Psoas muscle (tissue), 8 donors: ENCODE measurements at places on chromosomes 7 and 10. TPM values are rescaled to one million over a fixed set of nuclear protein-coding genes. Genes with fewer than 3 reads are reported as not detected.

DNA sequence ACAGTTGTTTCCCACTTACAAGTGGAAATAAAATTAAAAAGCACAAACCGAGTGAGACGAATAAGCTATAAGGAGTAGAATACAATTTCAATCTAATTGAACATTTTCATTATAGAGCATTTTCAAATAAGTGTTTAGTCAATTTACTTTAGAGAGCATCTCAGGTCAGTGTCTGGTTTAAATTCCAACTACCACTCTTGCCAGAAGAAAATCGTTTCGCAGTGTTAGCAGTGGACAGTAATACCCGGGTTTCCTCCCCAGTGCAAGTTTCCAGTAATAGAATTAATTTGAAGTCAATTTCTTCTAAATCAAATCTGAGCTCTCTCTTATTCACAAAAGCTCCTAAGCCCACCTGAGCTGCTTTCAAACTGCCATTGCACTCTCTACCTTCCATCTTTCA is 45.7 kb downstream of the CREB3L2 start:
- no peak for DNase-seq

DNA sequence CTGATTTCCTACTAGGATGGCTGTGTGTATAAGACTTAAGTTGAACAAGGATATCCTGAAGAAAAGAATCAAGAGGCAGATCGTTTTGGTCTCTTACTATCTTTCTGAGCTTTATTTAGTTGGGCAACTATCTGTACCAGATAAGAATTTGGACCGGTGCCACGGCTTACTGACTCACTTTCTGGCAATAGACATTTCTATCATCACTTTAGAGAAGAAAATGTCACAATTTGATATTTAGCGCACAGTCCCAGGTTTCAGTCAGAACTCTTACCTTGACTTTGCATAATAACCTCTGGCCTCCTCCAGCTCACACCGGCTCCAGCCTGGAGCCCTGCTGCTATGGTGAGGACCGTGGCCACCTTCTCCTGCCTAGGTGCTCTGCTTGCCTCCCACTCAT is 218.2 kb upstream of the MDFIC start:
- DNase-seq: no peak

- no peak for DNase-seq
Measured at GRCh38 chr10:122630526-122630925, 69.1 kb downstream of the C10orf120 start.

- peak; percentile 52 for DNase-seq
Measured at GRCh38 chr7:112129655-112130323, 76.4 kb downstream of the DOCK4 start.

DNA sequence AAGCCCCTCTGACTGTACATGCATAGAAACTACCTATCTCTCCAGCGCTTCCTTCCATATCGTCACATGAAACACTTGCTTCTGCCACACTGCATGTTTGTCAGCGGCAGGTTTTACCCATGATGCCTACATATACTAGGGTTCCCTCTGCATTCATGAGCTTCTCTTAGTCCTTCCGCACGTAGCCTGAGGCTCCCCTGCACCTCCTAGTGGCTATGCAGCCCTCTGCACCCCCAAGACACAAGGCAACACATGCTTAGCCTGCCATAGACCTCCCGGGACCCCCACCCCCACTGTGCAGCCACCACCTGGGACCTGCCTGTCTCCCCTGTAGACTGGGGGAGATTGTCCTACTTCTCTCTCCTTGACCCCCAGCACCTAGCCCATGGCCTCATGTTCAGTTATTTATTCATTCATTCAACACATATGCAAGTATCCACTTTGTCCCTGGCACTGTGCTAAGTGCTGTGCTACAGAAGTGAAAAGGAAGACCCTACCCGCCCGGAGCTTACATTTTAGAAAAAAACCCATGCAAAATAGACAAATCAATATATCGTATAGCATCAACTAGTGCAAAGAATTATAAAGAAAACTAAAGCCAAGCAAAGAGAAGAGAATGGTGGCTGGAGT is 23.5 kb downstream of the TMEM273 start:
- no peak for DNase-seq

- no peak for DNase-seq
Measured at GRCh38 chr7:104112623-104113022, 95.2 kb downstream of the ORC5 start.

GRCh38 chr7:45196374-45196773 is 38.8 kb downstream of the RAMP3 start:
- no peak for DNase-seq

- DNase-seq: peak; percentile 47
Measured at GRCh38 chr7:44101966-44102845, 1.9 kb upstream of the AEBP1 start.

DNA sequence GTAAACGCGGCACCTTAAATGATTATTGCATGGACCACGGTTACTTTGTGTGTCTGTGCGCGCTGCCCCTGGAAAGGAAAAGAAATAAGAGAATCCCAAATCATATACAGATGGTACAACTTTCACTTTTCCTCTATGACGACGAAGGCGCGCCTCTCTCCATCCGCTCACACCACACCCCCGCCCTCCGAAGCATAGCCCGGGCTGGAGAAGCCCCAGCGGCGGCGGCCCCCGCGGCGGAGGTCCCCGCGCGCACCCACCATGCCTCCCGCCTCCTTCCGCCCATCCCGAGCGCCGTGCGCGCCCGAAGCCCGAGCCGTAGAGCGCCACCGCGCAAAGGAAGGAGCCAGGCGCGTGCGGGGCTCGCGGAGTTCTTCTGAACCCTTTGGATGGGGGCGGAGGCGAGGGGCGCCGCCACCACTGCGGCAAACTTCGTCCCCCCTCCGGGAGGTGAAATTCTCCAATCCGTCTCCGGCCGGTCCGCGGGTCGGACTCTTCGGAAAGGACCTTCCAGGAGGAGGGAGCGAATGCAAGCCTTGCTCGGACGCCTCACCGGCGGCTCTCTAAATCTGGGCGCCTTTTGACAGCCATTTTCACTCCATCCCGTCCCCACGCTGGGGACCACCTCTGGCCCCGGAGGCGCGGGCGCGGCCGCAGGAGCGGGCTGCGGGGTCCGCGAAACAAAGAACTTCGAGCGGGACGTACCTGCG is 588 bp downstream of the GLI3 start:
- DNase-seq: peak; percentile 73

DNA sequence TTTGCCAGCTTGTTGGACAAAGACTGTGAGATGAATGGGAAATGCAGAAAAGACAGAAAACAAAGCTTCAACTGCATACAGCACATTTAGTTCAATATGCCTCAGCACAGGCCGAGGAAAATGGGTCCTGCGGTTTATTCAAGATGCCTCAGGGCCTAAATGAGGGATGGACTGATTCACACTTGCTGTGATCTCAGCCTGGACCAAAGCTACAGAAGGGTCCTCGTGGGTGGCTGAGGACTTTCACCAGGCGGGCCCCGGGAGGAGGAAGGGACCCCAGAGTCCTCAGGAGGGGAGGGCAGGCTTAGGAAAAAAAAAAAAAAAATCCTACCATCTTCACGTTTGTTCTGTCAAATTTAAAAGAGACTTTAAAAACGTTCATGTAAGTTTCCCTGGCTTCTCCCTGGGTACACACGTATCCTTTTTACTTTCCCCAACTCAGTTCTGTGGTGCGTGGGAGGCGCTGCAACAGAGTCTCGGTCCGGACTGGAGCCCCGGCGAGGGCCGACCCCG is 624 bp upstream of the ZNF783 start:
- no peak for DNase-seq

DNA sequence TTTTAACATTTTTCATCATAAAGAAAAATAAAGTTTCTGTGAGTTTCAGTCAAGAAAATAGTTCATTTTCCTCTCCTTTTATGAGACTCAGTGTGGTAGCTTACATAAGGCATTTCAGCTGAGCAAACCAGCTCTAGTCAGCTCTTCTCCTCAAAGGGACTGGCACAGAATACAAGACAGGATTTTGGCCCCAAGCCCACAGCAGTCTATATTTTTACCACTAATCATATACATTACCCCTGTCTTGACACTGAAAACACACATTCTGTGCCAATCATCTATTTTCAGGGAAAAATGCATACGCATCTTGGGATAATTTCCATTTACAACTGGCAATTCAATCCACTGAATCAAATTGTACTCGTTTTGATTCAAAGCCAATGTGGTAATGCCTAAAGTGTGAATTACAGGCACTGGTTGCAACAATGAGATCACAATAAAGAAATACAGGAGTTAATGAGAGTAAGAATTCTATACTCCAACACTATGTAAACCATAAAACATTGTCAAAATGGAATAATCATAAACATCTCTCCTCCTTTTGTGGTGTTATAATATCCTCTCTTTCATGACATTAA is 186.4 kb downstream of the CACNA2D1 start:
- no peak for DNase-seq

DIP2C gene
- 17.1 TPM for polyA plus RNA-seq

TUBB8 gene
- not detected for polyA plus RNA-seq
